DMS79 (cell line): ENCODE measurements at places on chromosomes 3 and 15.

GRCh38 chr3:157132341-157132740, 27.6 kb downstream of the CCNL1 start:
- DNase-seq: no peak

DNA sequence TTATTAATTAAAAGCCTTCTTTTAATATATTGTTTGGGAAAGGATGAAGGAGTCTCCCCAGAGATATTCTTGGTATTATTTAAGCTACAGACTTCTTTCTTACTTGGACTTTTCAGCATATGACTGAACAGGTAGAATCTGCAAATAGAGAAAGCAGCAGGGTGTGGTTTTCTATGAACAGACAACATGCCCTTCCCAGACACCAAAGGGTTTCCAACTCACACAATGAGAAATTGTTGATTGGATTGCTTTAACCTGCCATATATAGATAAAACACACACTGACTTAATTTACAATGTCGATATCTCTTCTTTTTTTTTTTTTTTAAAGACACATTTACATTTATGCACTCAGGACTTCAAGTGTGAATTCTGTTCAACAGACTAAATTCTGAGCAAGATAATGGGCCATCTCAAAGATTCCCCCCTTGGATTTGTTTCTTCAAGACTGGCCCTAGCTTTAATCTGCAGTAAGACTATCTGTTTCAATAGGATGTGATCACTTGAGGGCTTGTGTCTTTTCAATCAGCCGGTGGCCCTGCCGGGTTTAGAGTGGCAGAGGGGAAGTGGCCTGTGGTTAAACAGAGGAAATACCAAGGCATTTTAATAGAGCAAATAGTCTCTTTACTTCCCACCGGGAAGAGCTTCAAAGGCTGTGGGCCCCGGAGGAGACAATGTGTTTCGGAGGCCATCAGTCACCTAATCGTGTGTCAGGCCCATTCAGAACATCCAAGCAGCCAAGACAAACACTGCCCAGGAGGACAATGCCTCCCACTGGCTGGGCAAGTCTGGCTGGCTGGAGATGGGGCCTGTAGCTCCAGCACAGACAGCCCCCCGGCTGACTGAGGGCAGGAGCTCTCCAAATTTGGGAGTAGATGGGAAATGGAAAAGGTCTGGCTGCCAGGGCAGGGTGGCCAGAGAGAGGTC, 6.1 kb downstream of the IL17RD start:
- DNase-seq: no peak

DNA sequence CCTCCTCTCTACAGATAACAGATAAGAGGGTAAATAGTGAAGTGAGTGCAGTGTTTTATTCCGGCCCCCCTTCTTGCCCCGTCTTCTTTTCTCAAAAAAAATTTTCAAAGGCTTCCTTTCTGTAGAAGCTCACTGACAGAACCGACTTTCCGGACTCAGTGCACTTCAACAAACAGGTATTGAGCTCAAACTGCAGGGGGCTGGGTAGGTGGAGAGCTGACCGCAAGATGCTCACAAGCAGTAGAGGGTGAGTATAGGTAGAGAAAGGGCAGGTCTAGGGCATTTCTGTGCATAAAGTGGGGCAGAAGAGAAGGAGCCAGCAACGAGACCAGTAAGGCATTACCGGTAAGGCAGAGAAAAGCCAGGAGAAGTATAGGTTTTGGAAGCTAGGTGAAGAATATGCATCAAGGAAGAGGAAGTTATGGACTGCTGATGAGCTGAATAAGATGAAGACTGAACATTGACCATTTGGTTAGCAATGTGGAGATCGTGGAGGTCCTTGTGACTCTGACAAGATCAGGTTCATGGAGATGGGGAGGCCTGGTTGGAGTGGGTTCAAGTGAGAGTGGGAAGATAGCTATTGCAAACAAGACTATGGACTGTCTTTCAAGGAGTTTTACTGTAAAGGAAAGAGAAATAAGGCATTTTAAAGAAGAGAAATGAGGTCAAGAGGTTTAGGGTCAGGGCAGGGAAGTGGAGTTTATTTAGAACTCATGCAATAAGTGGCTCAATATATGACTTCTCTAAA, 97.4 kb downstream of the ST6GAL1 start:
- no peak for DNase-seq

DNA sequence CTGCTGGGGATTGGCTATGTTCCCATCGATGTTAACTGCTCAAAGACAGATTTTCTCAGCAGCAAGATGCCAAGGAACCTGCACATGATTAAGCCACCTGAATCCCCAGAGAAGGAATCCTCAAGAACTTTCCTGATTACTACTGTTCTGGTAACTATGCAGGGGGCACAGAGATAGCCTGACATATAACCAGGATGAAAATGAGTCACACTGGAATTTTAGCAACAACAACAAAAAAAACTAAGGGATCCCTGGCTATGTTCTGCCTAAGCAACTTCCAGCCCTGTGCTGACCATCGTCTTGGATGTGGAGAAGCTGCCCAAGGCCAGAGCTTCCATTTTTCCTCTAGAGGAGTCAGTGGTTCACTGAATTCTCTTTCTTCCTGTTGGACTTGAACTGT, 13.8 kb downstream of the RIOX2 start:
- no peak for DNase-seq

- no peak for DNase-seq
These were observed 90.1 kb downstream of the SATB1 start for GRCh38 chr3:18334837-18335601.

DNA sequence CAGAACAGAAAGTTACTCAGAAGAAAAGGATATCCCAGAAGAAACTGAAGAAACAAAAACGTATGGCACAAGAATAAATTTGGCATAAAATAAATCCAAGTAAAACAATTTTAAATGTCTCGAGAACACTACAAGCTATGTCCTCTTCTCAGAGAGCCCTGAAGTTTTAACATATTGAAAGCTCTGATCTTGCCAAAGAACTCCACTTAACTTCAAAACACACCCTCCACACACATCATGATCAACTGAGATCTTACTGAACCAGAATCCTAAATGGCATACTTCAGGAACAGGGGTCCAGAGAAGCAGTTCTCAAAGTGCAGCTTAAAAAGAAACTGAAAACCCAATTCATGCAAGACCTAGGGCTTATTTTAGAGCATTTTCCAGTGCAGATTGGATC, 194.3 kb downstream of the MAGI1 start:
- DNase-seq: no peak

DNA sequence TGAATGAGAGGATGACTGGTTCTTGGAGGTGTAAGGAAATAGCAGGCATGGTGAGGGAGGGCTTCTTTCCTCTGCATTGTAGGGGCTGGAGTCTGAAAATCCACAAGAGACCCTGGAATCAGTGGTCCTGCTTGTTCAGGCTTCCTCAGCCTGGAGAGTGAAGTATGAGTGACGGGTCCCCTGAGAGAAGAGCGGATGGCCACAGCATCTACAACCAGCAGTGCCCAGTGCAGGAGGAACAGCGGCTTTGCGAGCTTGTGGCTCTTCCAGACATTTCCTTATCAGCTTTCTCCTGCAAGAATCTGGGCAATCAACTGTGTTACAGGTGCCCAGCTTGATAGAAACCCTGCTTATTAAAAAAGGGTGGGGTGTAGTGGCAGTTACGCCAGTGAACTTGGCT, 97.0 kb upstream of the HES1 start:
- no peak for DNase-seq

GRCh38 chr3:23834082-23834870, 28.5 kb downstream of the UBE2E1 start:
- DNase-seq: no peak

GRCh38 chr15:66711862-66712261, 9.8 kb downstream of the SMAD6 start:
- no peak for DNase-seq

DNA sequence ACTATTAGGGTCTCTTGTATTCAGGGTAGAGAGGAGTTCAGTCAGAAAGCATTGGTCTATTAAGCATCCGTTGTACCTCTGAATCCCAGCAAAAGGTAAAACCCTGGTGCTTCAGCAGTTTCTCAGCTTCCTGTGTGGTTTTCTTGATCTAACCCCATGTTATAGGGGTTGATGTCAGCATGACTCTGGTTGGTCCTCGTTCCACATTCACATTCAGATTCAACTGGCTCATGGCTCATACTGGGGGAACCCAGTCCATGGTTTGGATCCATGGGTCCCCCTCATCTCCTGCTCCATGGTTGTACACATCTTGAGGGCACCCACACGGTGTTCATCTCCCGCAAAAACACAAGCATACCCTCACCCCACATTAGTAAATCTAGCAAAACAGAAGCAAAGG, 47.7 kb upstream of the C2CD4B start:
- no peak for DNase-seq

GRCh38 chr3:155859859-155860258, 5.6 kb upstream of the SLC33A1 start:
- peak; percentile 3 for DNase-seq

- DNase-seq: no peak
These were observed 54.2 kb upstream of the TMCO5A start for GRCh38 chr15:37880009-37880834.

DNA sequence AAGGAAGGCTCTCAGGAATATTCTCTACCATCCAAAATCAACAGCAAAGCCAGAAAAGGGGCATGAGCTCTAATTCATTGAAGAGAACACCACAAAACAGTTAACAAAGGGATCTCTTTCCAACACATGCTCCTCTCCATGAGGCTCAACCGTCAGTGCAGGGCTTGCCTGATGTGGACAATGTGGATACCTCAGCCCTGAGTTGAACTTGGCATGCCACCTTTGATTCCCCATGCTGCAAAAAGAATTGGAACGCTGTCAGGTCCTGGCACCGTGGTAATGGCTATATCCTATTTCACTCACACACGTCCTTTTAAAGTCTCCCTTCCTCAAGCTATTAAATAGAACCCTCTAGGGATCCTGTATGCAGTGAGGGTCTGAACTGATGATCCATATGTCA, 30.7 kb upstream of the IP6K2 start:
- DNase-seq: no peak

- DNase-seq: no peak
These were observed 220.7 kb downstream of the MEX3B start for GRCh38 chr15:81825136-81825535.

DNA sequence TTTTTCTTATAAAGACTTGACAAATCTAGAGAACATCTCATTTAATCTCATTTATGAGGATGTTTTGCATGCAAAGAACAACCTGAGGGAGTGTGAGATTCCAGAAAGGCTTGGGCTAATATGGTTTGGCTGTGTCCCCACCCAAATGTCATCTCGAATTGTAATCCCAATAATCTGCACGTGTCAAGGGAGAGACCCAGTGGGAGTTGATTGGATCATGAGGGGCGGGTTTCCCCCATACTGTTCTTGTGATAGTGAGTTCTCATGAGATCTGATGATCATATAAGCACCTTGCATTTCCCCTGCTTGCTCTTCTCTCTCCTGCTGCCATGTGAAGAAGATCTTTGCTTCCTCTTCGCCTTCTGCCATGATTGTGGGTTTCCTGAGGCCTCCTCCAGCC, 103.0 kb downstream of the ZNF385D start:
- no peak for DNase-seq

- no peak for DNase-seq
These were observed 52.7 kb downstream of the MB21D2 start for GRCh38 chr3:192864941-192865340.

- no peak for DNase-seq
These were observed 26.9 kb upstream of the SEC62 start for GRCh38 chr3:169939751-169940150.

DNA sequence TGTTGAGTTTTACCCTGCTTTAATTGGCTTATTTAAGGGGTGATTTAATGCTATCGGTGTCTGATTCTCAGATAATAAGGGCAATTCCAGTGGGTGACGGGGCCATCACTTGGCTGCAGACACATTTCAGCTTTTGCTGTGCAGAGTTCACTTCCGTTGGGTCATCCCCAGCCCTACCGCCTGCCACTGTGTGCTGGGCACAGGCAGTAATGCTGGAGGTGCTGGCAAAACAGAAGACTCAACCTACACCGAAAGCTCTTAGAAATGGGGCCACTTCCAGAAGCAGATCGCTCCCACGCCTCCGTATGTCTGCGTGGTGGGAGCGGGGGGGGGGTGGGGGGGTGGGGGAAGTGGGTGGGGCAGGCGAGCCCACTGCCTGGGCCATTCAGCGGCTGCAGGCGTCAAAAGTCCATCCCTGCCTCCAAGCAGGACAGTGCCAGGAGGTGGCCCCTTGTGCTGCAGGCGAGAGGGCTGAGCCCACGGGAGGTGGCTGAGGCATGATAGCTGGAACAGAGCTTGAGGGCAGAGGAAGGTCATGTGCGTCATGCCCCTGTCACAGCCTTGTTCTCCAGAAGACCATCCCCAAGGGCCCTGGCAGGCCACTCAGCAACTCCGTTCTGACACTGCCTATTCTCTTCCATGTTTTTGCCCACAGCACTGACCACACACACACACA, 128.3 kb downstream of the ATP10A start:
- DNase-seq: no peak

- DNase-seq: no peak
These were observed 73.8 kb downstream of the FHIT start for GRCh38 chr3:61177450-61177849.

- no peak for DNase-seq
These were observed 213.2 kb upstream of the DCBLD2 start for GRCh38 chr3:99114565-99115291.

DNA sequence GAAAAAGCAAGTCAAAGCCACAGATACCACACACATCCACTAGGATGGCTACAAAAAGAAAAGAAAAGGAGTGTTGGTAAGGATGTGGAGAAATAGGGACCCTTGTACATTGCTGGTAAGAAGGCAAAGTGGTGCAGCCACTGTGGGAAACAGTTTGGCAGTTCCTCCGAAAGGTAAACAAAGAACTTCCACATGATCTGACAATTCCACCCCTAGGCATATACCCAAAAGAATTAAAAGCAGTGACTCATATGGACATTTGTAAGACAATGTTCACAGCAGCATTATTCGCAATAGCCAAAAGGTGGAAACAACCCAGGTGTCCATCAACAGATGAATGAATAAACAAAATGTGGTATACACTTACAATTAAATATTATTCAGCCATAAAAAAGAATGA, 22.2 kb upstream of the GMPPB start:
- no peak for DNase-seq

GRCh38 chr3:56886314-56886713, 84.6 kb upstream of the ARHGEF3 start:
- DNase-seq: no peak

GRCh38 chr15:41967506-41968206, 4.7 kb downstream of the EHD4 start:
- DNase-seq: no peak

GRCh38 chr3:90011596-90011995, 904.2 kb downstream of the EPHA3 start:
- DNase-seq: no peak
